HT1080 (cell line): ENCODE measurements at places on chromosomes 1 and 21.
A peak's percentile ranks its signal among the peaks of the same experiment; 100 is the strongest.

- DNase-seq: no peak
These were observed 407.2 kb downstream of the HLX start for GRCh38 chr1:221286399-221286798.

DNA sequence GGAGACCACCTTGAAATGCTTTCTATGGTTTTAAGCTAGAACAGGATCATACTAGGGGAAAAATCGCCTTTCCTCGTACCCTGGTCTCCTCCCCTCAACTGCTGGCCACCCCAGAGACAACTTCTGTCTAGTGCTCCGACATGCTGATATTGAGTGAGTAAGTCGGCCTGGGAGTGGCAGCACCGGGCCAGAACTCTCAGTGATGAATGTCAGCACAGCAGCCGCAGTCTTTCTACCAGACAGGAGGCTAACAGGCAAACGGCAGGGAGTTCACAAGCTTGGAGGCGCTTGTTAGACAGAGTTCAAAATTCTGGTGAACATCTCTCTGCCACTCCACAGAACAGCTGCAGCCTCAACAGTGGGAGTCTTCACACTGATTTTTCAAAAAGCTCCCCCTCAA is 716.9 kb downstream of the ADGRL2 start:
- DNase-seq: peak; percentile 5

GRCh38 chr1:204567071-204567470 is 50.9 kb downstream of the MDM4 start:
- no peak for DNase-seq

DNA sequence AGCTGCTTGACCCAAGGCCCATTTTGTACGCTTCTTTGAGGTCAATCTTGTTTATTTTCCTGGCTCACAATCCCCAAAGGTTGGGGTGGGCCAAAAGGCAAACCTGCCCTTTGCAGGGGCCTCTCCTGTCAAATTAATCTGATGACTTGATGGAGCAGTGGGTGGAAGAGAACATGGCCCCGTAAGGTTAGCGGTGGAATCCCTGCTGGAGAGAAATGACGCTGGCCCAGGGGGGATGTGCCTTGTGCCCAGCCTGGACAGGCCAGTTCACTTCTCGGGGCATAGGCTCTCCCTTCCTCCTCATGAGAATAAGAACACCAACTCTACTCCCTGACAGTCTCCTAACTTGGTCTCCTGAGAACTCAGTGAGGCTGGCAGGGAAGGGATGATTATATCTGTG is 40.5 kb downstream of the C1orf198 start:
- no peak for DNase-seq

- DNase-seq: no peak
These were observed 10.8 kb upstream of the OSBPL9 start for GRCh38 chr1:51605961-51606723.

DNA sequence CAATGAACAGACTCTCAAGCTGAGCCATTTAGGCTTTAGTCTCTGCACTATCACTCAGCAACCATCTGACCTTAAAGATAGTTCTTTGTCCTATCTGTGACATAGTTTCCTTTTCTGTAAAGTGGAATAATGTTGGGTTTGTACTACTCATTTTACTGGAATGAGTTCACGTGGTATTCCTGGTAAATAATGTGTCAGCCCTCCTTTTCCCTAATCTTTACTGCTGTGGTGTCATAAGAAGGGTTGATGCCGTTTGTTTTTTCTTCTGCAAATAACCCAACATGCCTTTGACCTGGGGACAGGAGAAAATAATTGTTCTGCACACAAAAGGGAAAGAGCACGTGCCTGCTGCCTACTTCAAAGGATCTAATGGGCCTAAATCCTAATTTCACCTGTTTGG is 297.8 kb downstream of the BRINP3 start:
- peak; percentile 54 for DNase-seq

DNA sequence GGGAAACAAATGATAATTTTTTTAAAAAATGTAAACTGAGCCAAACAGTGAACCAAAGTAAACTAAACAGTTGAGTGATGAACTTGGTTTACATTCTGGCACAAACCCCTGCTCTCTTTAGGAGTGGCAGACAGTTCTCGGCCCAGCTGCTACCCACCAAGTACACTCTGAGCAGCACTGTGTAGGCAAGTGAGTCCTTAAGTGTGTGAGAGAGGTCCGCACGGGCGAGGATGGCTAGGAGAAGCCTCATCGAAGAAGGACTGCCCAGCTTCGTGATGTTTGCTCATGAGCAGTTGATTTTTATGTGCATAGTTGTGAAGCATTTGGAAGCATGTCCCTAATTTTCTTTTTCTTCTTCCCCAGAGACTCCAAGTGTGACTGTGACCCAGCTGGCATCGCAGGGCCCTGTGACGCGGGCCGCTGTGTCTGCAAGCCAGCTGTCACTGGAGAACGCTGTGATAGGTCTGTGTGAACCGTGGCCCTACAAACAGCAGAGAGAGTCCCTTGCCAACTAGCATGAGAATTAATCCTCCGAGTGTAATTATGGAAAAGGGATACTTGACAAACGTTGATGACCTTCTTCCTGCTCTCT is 32.1 kb downstream of the LAMC2 start:
- DNase-seq: no peak

DNA sequence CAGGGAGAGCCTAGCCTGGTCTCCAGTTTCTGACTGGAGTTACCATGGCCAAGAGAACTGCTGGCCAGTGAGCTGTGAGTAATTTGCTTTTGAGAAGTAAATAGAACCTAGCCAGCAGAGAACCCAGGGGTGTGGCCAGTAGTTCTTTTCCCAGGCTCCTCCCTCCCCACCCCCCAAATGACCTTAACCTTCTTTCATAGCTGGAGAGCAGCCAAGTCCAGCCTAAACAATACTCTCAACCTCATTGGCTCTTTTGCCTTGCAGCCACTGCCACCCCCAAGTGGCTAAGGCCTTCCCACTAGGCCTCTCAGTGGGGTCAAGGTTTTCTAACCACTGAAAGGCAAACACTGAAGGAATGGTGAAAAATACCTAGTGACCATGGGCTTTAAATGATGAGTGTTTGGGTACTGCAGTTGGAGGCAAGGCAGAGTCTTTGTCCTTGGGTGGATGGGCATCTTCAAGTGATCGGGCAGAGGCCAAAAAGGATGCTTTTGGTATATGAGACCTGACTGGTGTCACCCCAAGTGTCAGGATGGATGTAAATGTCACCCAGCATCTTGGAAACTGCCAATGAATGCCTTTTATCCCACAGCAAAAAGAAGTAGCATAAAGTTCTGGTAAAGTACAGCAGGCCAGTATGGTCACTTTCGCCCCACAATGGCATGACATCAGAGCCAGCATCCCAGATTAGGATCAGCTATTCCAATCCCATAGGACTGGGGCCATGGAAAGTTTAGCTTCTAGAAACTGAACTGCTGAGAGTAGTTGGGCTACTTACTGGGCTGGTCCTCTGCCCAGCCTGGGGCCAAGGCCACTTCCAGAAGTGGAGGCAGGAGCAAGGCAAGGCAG is 3.5 kb upstream of the PIGV start:
- peak; percentile 56 for DNase-seq
